ENCODE measurements at places on chromosomes 4 and X. TPM values are rescaled to one million over a fixed set of nuclear protein-coding genes. Genes with fewer than 3 reads are reported as not detected.

DNA sequence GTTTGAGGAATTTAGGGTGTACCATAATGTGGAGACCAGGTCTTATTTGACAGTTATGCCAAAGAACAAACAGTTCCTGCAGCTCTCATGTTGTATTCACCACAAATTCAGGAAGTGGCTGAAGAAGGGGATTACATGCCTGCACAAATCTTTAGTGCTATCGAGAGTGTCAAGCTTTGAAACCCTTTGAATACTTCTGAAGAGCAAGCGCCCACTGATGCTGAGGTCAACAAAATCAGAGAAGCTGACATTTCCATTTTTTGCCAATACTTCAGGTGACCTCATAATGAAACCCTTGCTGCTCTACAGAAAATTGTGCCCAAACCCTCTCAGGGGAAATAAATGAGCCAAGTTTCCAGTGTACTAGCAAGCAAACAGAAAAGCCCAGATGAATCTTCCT is 28.4 kb downstream of the PAK3 start:
- no peak for ATAC-seq

DNA sequence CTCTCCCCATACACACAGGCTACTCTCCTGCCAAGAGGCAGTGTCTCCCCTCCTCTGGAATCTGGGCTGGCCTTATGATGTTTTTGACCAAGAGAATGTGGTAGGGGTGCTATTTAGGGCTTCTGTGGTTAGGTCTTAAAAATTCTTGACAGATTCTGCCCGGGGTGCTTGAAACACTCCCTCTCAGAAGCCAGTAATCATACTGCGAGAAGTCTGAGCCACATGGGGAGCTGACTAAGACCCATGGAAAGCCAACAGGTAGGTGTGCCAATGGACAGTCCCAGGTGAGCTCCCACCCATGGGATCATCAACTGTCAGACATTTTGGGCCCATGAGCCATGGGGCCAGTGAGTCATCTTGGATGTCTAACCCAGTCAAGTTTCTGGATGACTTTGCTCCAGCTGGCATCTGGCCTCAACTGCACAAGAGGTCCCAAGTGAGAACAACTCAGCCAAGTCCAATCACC is 315.7 kb downstream of the FBXW7 start:
- ATAC-seq: no peak

DNA sequence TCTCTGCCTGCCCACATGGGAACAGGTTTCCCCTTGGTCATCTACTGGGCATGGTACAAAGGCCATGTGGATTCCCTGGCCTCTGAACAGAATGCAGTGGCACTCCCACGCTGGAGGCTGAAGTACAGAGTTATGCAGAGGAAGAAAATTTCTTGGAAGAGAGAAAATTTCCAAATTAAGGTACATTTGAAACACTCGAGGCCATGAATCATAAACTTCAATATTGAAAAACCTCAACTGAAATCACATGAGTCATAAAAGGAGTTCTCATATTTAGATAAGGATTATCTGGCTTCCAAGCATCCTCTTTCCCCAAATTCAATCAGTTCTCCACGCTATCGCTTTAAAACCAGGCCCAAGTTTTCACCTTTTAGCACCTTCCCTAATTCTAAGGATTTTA is 28.1 kb upstream of the TXK start:
- peak; percentile 95 for ATAC-seq

DNA sequence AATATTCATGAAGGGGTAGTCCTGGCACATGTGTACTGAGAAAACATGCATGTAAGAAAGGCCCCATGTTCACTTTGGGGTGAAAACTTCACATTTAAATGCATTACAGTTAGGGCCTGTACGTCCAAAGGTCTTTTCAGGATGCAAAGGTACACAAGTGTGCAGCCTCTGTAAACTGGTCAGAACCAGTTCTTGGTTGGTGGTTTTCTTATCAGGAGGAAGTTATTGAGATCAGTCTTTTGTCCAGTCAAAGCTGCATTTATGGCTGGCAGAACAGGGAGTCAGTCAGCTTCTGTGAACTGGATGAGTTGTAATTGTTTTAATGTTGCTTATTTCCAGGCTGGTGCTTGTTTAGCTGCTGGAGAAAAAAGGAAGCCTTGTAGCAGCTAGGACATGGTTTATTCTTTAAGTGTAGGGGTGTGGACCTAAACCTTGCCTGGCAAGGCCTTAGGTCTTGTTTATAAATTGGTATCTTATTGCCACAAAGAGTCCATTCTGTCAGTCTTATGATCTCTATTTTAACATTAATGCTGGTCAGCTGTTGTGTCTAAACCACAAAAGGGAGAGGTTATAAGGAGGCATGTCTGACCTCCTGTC is 1906.6 kb upstream of the TENM3 start:
- ATAC-seq: no peak

The BTC gene
- 0.05 TPM for total RNA-seq

Data from motor neuron (in vitro differentiated cells).